Eye (tissue), 1 donor: ENCODE measurements at places on chromosomes 13 and 19.

GRCh38 chr13:32121316-32121715 is 89.7 kb downstream of the FRY start:
- no peak for DNase-seq

- no peak for DNase-seq
Measured at GRCh38 chr13:29423050-29423449, 172.4 kb downstream of the SLC7A1 start.

GRCh38 chr13:46852168-46852567 is 44.7 kb downstream of the HTR2A start:
- DNase-seq: no peak

DNA sequence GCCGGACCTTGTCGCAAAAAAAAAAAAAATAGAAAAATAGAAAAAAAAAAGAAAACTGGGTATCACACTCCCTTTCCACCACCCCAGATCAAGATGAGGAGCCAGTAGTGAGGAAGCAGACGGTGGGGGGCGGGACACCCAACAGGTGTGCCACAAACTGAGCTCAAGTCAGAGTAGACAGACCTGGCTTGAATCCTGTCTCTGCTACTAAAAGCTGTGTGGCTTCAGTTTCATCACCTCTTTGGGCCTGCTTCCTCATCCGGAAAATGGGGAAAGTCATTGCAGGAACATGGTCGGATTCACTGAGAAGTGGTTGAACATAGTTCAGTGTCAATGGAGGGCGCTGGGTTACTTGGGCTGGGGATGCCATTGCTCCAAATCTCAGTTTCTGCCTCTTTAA is 2.9 kb downstream of the HIF3A start:
- DNase-seq: no peak

GRCh38 chr19:40193587-40193849 is 2.3 kb downstream of the MAP3K10 start:
- no peak for DNase-seq

DNA sequence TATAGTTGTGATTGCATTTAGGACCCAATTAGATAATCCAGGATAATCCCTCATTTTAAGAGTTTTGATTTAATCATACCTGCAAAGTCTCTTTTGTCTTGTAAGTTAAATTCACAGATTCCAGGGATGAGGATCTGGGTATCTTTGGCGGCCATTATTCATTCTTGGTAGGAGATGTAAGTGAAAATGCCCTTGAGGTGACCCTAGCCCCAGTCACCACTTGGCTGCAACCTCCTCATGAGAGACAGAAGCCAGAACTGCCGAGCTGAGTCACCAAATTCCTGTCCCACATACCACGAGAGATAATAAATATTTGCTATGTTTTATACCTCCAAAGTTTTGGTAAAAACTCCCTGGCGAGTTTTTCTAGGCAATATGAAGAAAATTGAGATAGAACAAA is 389.4 kb downstream of the RFC3 start:
- DNase-seq: peak; percentile 24

DNA sequence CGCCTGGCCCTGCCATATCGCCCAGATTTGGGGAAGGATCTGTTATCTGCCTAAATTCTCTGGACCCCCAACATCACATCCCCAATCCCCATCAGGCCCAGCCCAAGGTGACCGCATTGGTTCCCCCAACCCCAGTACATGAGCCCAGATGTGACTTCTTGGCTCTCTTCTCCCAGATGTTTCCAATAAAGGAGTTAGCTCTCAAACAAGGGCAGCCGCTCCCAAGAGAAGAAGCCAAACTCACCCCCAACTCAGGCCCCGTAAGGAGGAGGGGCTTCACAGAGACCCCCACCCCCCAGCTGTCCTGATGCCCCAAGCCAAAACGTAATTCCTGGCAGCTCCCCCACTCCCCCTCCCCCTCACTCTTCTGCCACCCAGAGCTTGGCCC is 6.9 kb downstream of the FBN3 start:
- peak; percentile 73 for DNase-seq

GRCh38 chr13:41315443-41316047 is 4.5 kb downstream of the NAA16 start:
- no peak for DNase-seq

DNA sequence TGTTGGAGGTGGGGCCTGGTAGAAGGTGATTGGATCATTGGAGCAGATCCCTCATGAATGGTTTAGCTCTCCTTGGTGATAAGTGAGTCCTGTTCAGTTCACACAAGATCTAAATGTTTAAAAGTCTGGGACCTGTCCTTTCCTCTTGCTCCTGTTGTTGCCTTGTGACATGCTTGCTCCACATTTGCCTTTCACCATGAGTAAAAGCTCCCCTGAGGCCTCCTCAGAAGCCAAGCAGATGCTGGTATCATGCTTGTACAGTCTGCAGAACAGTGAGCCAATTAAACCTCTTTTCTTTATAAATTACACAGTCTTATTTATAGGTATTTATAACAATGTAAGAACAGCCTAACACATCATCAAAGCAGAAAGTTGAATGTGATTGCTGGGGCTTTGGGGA is 24.2 kb upstream of the RFC3 start:
- DNase-seq: no peak

DNA sequence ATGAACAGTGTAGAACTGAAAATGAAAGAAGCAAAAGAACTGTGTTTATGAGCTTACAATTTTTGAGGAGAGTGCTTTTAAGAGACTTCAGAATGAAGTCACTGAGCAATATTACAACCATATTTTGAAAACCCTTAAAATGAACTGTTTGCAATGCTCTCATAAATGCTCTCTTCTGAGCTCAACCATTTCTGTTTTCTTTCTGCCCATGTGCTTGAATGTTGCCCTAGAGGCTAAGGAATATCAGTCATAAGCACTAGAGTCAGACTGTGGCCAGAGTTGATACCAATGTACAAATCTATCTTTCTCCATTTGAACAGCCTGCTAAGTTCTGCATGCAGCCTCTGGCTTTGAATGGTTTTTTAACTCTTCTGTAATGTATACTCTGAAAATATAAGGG is 1092.8 kb downstream of the PCDH9 start:
- no peak for DNase-seq

DNA sequence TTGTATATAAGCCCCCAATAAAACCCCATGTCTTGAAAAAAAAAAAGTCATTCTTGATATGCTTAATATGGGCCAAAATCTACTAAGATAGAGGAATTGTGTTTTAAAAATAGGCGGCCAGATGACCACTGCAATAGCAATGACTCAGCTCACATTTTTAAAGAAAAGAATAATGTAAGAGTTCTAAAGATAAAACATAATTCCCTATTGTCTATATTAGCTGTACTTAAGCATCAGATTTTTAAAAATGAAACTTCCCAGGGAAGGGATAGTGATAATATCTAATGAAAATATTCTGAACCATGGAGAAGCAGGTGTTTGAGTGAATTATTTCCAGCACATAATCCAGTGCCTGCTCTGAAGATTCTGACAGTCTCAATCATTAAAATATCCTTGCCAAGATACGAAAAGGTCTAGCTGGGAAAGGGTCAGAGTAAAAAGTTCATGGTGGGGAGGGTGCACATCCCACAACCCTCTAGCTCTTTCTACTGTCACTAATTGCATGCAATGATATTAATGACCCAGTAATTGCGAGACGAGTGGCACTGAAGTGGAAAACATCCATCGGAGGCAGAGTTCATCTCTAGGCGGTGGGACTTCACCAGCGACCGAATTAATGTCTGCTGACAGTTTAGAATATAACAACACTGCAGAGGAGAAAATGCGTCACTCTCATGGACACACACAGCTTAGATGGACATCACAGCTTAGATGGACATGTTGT is 31.6 kb downstream of the EFNB2 start:
- peak; percentile 93 for DNase-seq

DNA sequence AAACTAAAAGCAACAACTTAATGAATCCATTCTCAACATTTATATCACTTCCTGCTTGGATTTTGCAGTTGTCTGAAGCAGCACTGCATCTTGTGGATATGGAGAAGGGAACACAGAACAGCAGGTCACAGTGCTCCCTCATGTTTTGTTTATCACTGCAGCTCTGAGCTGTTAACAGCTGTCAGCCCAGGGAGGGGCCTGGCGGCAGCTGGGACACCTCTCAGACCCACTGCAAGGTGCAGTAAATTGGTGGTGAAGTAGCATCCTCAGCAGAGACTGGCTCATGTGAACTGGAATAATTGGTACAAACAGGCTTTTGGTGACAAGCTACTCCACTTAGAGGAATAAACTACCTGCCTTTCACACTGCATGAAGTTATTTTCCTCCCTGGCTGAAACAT is 170.4 kb downstream of the LIG4 start:
- DNase-seq: peak; percentile 56

GRCh38 chr13:25181597-25181996 is 9.5 kb upstream of the AMER2 start:
- no peak for DNase-seq

DNA sequence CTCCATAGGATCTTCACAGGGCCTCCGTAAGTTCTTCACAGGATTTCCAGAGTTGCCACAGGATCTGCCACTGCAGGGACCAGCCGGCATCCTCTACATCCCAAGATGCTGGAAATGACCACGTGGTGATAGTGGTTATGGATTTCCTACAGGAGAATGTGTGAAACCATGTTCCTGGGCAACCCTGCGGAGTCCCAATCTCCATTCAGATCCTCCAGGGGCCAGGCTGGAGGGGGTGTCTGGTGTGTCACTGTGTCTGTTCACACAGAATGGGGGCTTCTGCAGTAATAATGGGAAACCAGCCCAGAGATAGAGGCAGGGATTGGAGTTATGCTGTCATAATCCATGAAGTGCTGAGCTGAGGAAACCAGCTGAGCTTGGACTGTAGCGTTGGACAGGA is 8.6 kb downstream of the LILRA6 start:
- no peak for DNase-seq

DNA sequence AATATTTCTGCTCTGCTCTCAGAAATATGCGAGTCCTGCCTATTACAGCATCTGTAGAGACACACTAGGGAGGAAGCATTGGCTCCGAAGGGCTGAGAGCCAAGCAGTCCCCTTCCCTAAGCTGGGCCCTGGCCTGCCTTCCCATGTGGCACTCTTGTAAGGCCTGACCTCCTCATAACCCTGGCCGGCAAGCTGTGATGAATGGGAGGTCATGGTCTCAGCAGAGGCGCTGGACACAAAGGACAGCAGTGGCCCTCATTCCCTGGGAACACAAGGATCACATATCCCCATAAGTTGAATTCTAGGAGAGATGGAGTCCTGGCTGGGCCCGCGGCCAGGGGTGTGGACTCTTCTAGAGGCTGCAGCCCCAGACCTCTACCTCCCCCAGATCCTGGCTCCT is 483.3 kb downstream of the ZNF536 start:
- no peak for DNase-seq

DNA sequence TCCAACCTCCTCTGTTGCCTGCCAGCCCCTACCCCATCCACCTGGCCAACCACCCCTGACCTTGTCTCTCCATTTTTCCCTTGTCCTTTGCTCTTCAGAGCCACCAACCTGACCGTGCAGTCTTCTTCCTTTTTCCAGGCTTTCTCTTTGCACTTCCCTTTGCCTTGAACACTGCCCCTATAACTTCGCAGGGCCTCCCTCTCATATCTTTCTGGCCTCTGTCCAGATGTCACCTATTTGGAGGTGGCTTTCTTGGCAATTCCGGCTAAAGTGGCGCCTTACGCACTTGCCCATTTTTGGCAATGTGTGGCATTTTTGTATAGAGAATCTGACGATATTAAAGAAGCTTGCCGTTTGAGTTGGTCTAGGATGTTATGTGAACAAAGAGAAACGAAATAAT is 844 bp downstream of the ZNF543 start:
- no peak for DNase-seq

GRCh38 chr19:7678971-7679751 is 1.5 kb upstream of the TRAPPC5 start:
- DNase-seq: peak; percentile 67

DNA sequence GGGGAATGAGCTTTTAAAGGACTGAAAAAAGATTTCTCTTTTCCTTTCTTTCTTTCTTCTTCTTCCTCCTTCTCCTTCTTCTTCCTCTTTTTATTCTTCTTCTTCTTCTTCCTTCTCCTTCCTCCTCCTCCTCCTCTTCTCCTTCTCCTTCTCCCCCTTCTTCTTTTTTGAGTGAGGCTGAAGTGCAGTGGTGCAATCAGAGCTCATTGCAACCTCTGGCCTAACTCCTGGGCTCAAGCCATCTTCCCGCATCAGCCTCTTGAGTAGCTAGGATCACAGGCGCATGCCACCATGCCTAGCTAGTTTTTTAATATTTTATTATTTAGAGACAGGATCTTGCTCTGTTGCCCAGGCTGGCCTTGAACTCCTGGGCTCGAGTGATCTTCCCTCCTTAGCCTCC is 120.9 kb upstream of the KL start:
- no peak for DNase-seq

DNA sequence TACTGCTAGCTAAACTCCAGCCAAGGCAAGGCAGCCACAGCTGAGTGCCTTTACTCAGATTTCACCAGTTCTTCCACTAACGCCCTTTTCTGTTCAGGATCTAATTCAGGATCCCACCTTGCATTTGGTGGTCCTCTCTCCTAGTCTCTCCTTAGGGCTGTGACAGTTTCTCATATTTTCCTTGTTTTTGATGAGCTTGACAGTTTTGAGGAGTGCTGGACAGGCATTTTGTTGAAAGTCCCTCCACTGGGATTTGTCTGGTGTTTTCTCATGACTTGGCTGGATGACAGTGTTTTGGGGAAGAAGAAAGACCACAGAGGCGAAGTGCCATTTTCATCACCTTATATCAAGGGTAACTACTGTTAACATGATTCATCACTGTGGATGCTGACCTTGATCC is 162.3 kb upstream of the TSC22D1 start:
- no peak for DNase-seq

DNA sequence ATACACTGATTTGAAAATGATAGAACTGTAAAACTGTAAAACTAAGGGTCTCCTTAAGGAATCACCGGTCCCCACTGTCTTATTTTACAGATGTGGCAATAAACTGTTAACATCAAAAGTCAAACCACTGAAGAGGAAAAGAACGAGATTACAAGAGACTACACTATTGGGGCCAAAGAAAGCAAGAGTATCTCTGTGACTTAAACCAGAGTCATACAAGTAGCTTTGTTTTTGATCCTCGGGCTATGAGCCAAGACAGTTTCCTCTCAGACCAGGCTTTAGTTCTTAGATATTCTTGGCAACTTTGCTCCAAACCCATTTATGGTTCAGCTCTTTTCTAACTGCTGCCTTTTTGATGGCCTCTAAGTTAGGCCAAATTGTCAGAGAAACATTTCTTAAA is 113.8 kb downstream of the TBC1D4 start:
- peak; percentile 66 for DNase-seq

- DNase-seq: no peak
Measured at GRCh38 chr19:36110487-36111199, at the start of gene OVOL3. OVOL3 (plus strand) TSS chr19:36111143; CDS start chr19:36111203, 60 bp downstream.

GRCh38 chr19:17302391-17303166 is 646 bp downstream of the ABHD8 start:
- DNase-seq: peak; percentile 24
